NCI-H1694 treated with DMSO at 0.1 percent for 48 hours (cell line): ENCODE measurements at places on chromosomes 3 and 15.

DNA sequence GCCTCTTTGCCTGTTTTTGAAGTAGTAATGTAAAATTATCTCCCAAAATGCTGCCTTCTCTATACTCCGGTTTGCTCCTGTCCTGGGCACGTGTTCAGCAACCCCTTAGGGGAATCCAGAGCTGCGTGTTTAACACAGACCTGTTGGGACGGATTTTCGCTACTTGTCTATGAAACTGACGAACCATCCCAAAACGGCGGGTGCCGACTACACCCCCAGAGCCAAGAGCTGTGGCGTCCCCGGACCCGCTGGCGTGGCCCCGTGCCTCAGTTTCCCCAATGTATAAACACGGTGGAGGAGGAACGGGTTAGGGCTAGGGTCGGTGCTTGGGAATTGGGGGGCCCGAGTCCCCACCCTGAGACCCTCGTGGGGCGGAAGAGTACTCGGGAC is 473 bp downstream of the FHIT start:
- no peak for DNase-seq

- no peak for DNase-seq
Observed at GRCh38 chr15:47340571-47340920, 376.8 kb upstream of the SEMA6D start.

GRCh38 chr3:50212971-50213370 is 7.9 kb downstream of the SLC38A3 start:
- no peak for DNase-seq

DNA sequence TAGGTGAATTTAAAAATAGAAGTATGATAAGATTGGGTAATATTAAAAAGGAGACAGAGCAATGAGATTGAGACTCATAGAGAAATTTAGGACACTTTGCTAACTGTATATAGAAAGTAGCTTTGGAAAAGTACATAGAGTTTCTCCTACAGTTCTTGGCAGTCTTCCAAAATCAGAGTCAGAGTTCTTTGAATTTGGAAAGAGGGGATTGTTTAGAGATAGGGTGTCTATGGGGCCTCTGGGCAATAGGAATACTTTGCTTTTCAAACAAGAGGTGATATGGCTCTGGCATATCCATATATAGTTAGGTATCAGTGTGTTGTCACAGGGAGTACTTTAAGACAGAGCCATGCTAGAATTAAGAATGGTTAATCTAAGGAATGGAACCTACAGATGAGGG is 477.1 kb upstream of the KCNMB2 start:
- no peak for DNase-seq

- DNase-seq = no peak
Observed at GRCh38 chr3:12753275-12754028, 5.6 kb downstream of the TMEM40 start.

DNA sequence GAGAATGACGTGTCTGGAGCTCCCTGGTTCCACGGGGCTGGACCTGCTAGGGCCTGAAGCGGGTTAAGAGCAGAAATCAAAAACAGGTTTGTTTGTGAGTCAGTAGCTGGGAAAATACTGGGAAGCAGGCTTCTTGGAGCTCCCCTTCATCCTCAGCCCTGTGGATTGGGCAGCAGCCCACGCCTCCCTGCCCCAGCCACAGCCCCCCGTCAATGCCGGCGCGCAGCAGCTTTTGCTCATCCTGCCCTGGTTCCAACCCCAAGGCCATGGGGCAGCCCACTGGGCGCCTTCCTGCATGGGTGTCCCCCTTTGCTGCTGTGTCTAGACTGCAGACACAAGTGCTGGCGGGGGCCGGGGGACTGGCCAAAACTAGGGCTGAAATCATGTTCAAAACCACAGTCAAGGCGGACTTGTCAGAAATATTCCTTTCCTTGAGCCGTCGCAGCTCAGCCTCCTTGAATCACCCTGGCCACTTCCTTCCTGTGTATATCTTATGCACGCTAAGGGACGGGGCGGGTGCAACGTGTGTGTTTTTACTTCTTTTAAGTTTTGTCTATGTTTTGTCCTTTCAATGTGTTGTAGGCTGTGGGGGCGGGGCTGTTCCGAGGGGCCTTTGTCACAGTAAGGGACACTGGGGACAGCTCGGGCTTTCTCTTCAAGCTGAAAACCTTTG is 108.1 kb downstream of the KLF13 start:
- no peak for DNase-seq

- DNase-seq = peak; percentile 50
Observed at GRCh38 chr3:112734736-112735350, 93.9 kb upstream of the CCDC80 start.

GRCh38 chr3:112089956-112090886 is 4.0 kb downstream of the C3orf52 start:
- DNase-seq = no peak

- DNase-seq = peak; percentile 5
Observed at GRCh38 chr3:168511428-168512014, 415.8 kb upstream of the GOLIM4 start.

DNA sequence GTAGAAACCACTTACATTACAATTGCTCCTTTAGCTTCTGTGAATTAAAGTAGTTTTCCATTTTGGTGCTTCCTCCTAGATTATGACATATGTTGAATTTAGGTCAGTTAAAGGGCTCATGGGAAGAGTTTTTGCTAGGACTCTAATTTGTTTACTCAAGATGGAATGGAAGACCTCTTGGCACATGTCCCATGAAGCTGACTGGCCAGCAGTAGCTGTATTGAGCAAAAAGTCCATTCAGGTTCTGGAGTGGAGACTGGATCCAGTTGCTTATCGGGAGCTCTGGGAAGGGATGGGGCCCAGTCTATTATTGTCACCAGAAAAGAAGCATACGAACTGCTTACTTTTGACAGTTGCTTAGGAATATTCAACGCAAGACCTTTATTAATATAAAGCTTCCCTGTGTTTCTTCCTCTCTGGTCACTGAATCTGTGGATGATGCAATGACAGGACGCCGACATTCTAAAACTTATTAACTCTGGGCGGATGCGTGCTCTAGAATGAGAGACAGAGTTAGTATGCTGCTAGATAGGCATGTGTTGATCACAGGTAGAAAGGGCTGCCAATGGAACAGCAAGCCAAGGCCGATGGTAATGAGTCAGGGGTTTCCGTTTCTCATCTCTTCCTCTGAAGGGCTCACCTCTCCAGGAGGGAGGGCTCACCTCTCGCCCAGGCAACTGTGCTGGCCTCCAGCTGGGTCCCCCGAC is 155.8 kb downstream of the NR1D2 start:
- no peak for DNase-seq

DNA sequence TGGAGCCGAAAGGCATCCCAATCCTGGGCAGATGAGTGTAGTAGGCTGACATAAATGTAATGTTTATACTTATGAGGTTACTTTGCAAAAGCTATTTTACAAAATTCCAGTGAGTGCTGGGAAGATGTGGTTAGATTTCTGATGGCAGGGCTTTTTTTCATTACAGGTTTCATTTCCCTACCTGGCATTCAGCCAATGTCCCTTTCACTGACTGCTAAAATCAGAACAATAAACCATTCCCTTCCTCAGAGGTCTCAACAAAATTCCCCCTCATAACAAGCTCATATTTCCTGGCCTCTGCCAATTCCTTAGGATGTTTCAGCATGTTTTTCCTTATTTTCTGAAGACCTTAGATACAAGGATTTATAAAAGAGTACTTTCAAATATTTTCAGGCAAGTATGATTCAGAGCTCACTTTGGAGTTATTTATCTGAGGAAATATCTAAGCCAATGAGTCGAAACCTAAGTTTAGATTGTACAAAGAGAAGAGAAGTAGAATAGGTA is 40.9 kb upstream of the CCDC80 start:
- DNase-seq = no peak

DNA sequence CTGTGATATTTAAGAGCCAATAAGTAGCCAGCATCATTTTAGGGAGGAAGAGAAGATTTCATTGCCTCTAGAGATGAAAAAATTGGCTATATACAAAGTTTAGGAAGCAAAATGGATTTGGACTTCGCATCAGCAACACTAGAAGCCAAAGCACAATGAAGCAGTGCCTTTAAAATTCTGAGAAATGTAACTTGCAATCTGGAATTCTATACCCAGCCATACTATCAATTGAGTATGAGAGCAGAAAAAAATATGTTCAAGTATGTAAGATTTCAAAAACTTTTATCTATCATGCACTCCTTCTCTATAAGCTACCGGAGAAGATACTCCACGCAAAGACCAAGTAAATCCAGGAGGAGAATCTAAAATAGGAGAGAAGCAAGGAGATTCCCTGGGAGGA is 47.4 kb upstream of the ATP13A3 start:
- no peak for DNase-seq

- DNase-seq = no peak
Observed at GRCh38 chr3:151012753-151013152, 40.2 kb upstream of the CLRN1 start.

DNA sequence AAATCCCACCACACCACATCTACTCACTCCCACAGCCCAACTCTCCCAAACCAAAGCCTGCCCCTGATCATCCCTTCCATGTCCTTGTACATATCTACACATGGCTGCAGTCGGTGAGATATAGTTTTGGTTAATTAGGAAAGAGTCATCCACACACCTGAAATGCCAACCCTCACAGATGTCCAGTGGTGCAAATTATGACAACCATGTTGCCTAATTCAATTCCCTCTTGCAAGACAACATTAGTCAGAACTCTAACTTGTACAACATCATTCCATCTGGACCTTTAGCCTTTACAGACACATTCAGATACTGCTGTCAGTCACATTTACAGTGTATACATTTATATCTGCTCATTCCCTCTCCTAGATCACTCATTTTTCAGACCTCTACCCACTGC is 41.2 kb downstream of the TUBGCP4 start:
- no peak for DNase-seq

- DNase-seq = no peak
Observed at GRCh38 chr3:81195478-81195877, 566.0 kb downstream of the GBE1 start.

- peak; percentile 58 for DNase-seq
Observed at GRCh38 chr3:140296796-140297352, 361.9 kb downstream of the CLSTN2 start.

GRCh38 chr15:58589047-58589446 is 157.3 kb downstream of the LIPC start:
- DNase-seq = no peak

GRCh38 chr15:68980786-68981185 is 33.7 kb upstream of the NOX5 start:
- DNase-seq = peak; percentile 50

DNA sequence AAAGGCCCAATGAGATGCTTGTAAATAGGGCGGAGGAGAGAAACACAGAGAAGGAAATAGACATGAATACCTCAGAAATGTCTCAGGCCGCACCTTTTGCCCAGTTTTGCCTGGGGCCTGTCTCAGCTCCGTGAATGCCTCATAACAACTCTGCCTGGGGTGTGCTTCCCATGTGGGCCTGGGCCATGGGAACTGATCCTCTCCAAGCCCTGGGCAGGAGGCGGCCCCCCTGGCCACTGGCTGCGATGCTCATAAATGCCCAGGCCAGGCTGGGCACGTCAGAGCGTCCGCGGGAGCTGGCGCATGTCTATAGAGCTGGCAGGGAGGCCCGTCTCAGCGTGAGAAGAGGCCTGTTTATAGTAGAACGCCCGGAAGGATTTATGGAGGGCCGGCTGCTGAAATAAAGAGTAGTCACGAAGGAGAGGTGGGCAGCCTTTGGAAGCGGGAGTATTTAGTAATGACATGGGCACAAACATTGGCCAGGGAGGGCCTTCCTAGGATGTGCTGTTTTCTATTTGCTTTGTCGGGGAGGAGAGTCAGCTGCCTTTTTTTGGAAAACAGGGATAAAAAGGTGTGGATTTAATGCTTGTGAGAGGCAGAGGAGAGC is 85.9 kb upstream of the IGF1R start:
- DNase-seq = no peak

DNA sequence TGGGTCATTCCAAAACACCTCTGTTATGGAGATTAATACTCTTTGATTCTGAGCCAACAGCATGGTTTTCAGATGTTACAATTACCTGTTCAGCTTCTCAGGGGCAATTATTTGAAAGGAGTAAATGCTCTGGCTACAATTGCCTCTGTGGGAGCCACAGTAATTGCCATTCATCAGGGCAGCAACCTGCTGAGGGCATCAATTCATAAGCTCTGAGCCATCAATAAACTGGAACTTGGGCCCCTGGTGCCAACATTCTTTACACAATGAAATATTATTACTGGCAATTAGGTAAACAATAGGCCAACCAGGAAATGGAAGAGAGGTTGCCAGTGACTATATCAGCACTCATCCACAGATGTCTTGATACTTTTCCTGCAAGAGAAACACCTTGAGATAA is 660.8 kb downstream of the MECOM start:
- no peak for DNase-seq

GRCh38 chr3:187838016-187838540 is 92.8 kb upstream of the BCL6 start:
- no peak for DNase-seq

DNA sequence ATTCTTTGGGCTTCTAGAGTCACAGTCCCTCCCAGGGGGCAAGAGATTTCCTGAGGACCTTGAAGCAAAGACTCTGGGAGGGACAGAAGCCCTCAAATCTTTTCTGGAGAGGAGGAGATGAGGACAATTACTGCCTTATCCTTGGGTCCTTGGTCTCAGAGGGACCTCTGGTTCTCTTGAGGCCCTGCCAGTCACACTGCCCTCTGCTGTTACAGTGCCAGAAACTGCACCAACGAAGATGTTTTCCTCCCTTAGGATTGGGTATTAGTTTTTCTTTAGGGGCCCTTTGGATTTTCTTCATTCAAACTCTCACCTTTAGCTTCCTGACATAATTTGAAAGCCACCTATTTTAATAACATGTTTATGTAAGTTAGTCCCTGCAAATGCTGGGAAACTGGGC is 58.2 kb upstream of the SCN5A start:
- DNase-seq = no peak

- no peak for DNase-seq
Observed at GRCh38 chr3:178369811-178370210, 166.4 kb upstream of the KCNMB2 start.

DNA sequence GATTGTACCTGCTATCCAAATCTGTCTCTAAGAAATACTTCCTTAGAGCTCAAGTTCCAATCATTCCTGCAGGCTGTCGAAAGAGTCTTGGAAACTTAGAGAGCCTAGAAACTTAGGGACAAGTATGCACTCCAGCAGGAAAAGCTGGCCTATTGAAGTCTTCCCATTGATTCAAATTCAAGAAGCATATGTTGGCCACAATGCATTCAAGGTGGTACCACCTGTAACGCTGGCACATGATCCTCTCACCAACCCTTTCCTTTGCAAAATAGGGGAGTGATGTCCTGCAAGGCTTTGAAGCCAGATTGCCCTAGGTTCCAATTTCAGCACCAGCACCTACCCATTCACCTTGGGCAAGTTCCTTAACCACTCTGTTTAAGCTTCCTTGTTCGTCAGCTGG is 6.0 kb downstream of the ADAMTS9 start:
- DNase-seq = no peak

- DNase-seq = no peak
Observed at GRCh38 chr3:151265866-151266265, 12.5 kb downstream of the P2RY14 start.

DNA sequence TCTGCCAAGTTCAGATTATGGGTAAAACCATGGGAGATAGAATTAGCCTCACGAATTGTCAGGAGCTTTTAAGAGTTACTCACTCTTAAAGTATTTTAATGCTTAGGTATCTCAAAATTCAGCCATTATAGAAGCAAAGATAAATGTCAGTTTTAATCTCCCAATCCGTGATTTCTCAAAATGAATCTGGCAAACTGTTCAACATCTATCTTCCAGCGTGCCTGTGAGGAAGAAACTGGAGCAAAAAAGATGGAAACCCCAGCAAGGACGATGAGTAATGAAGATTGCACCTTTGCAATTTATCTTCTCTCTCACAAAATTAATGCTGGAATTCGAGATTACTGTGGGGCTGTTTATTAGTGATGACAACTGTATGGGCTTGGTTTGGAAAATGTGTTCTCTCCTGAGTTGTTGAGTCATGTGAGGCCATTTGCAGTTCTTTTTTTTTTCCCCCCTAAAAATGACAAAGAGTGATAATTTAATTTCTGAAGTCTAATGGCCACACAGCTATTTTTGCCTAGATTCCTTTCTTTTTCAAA is 70.5 kb downstream of the PYDC2 start:
- DNase-seq = no peak
